Regular cardiac myocyte (primary cell): ENCODE measurements at places on chromosomes 1 and 21. TPM values are rescaled to one million over a fixed set of nuclear protein-coding genes. Genes with fewer than 3 reads are reported as not detected.

The SLC35F3 gene
- total RNA-seq = not detected in 2 replicates

The IRF6 gene
- 0.19 and 0.85 TPM in 2 replicates for total RNA-seq

The CFHR1 gene
- total RNA-seq = 0.19 and 0.56 TPM in 2 replicates

The S100A2 gene
- total RNA-seq = 0.85 and 2.5 TPM in 2 replicates

The DPT gene
- total RNA-seq = under 0.01 TPM in 1 of 2 replicates, not detected in the other

The CD52 gene
- not detected in 2 replicates for total RNA-seq

The KRTAP21-2 gene
- not detected in 2 replicates for total RNA-seq

The LCE3B gene
- not detected in 2 replicates for total RNA-seq

The SELL gene
- total RNA-seq = 1.1 and 1.2 TPM in 2 replicates

The TRIM33 gene
- 23.6 and 28.8 TPM in 2 replicates for total RNA-seq

The GNAT2 gene
- under 0.01 TPM in 2 replicates for total RNA-seq

The CNTN2 gene
- under 0.01 TPM in 2 replicates for total RNA-seq

The TARBP1 gene
- total RNA-seq = 19.6 and 23.7 TPM in 2 replicates
